Activated CD4-positive, alpha-beta T cell treated with anti-CD3 and anti-CD28 coated beads, Interleukin-2, amount 50 U/mL, for 1 hour (primary cell): ENCODE measurements at places on chromosomes 11 and 22.
A peak's percentile ranks its signal among the peaks of the same experiment; 100 is the strongest.

DNA sequence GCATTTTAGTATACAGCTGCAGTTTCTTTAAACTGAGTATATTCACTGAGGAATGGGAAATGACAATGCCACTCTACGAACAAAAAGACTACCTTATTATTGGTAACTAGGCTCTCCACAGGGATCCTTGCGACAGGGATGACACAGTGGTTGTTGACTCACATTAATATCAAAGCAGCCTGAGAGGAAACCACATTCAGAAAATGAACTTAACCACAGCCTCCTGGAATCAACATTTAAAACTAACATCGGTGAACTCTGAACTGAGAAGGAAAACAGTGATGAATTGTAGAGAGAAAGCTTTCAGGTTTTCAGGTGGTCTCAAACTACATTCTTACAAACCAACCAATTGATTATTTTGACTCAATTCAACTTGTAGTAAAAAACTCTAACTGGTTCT is 90.3 kb upstream of the MTMR2 start:
- DNase-seq = peak; percentile 33

DNA sequence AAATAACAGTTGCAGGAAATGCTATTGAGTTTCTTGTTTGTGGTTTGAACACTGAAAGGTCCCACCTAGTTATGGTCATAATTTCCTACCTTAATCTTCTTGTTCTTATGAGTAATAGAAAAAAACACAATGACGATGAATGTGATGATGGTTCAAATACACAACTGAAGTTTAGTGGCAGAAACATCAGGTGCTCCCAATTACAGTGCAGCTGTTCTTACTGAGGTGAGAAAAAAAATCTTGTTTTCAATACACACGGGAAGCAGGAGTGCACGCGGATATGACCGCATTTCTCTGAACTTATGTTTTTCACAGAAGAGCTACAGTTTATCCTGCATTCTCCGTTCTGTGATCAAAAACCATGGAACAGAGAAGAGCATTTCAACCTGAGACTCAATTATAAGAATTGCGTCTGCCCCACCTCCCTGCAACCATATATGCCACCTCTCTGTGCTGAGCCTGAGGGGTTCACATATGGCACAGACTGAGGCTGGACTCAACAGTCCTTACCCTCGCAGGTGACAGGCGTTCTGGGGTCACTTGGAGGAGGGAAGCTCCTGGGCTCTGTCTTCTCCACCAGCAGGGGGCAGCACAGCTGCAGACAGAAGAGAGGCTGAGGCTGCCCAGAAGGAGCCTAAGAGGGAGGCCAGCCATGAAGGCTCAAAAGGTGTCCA is 99.7 kb upstream of the IGLL5 start:
- peak; percentile 70 for DNase-seq

- no peak for DNase-seq
Measured at GRCh38 chr11:126363706-126364248, 8.3 kb downstream of the ST3GAL4 start.

GRCh38 chr11:82533628-82534327 is 199.9 kb downstream of the FAM181B start:
- DNase-seq = no peak

DNA sequence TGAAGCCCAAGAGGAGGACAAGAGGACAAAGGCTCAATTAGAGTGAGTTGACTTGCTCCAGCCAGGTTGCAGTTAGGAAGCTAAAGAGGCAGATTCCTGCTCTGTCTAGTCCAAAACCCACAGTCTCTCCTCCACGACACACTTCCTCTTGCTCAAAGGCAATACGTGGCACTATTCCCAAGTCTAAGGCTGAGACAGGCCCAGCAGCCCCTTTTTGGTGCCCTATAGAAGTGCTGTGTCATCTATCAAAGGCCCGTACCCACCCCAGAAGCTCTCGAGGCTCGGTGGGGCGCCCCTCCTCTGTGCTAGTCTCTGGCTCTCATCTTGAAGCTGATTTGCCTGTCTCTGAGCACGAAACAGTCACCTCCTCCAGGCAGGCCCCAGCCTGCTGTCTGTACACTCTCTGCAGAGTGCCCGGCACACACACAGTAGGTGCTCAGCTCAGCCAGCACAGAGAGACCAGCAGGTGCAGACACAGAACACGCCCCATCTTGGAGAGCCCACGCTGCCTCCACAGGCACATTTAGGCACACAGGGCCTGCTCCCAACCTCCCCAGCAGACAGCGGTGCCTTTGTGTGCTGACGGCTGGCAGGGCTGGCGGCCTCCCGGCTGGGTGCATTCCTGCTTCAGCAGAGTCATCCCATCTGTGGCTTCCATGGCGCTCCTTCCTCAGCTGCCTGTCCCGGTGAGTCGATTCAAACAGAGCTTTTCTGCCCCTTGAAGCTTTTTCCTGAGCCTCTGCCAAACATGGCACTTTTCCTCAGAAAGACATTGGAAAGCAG is 52.8 kb downstream of the MYH9 start:
- peak; percentile 47 for DNase-seq

- no peak for DNase-seq
Measured at GRCh38 chr11:115123641-115124040, 380.6 kb downstream of the CADM1 start.

DNA sequence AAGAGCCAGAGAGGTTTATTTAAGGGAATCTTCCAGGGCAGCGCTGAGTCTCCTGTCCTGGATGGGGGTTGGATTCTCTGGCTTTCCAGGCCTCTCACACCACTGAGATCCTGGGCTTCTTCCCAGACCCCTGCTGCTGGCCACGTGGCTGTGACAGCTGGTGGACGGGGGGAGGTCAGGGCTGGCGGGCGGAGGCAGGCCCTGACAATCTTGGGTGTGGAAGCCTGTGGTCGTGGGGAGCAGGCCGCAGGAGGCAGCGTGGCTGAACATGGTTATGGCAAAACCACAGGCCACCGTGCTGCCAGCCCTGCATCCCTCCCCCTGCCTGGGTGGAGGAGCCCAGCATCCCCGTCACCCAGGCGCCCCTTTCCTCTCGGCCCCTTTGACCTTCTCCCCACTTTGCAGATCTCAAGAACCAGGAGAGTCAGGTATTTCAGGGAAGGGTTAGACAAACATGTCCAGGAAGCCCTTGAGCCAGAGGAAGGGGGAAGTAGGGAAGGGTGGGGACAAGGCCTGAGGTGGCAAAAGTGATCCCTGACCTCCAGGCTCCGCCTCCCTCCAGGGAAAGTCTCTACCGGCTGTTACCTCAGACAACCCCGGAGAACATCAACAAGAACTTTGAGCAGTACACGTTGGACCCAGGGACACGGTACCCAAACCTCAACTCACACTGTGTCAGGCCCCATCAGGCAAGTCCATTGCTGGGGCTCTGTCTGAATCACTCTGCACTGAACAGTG is 111.8 kb downstream of the MICAL2 start:
- no peak for DNase-seq
